Placental pericyte (primary cell): ENCODE measurements at places on chromosomes 4 and X. TPM values are rescaled to one million over a fixed set of nuclear protein-coding genes. Genes with fewer than 3 reads are reported as not detected.

CXCL10 gene
- total RNA-seq = 0.43 TPM in 1 of 2 replicates, not detected in the other

TMEM271 gene
- not detected in 2 replicates for total RNA-seq

PDCL2 gene
- not detected in 2 replicates for total RNA-seq

HPRT1 gene
- total RNA-seq = 9.6 and 10.3 TPM in 2 replicates

LGI2 gene
- total RNA-seq = not detected in 2 replicates

TACR3 gene
- not detected in 2 replicates for total RNA-seq

HTT gene
- 65.4 and 69.3 TPM in 2 replicates for total RNA-seq

VCX2 gene
- not detected in 2 replicates for total RNA-seq

TLR2 gene
- 0.22 and 0.29 TPM in 2 replicates for total RNA-seq

CPZ gene
- total RNA-seq = 1.6 and 50.3 TPM in 2 replicates

CCSER1 gene
- total RNA-seq = 0.14 TPM in 1 of 2 replicates, not detected in the other

TCEAL2 gene
- total RNA-seq = not detected in 2 replicates

PGM2 gene
- total RNA-seq = 10.5 and 27.5 TPM in 2 replicates

CXorf49 gene
- not detected in 2 replicates for total RNA-seq

DRD5 gene
- total RNA-seq = not detected in 2 replicates

FABP2 gene
- total RNA-seq = not detected in 2 replicates

SUPT20HL1 gene
- 0.14 TPM in 1 of 2 replicates, not detected in the other for total RNA-seq

PDZD4 gene
- 0.14 TPM in 1 of 2 replicates, not detected in the other for total RNA-seq

ARSJ gene
- total RNA-seq = 23.9 and 72.7 TPM in 2 replicates

TRAM1L1 gene
- 0.22 and 1.9 TPM in 2 replicates for total RNA-seq

GASK1B gene
- 22.0 and 53.6 TPM in 2 replicates for total RNA-seq

DMRTC1B gene
- total RNA-seq = not detected in 2 replicates

CYSLTR1 gene
- total RNA-seq = 0.29 TPM in 1 of 2 replicates, not detected in the other

RHOXF1 gene
- not detected in 2 replicates for total RNA-seq

RBBP7 gene
- total RNA-seq = 101 and 118 TPM in 2 replicates

RNF175 gene
- not detected in 2 replicates for total RNA-seq

ZNF141 gene
- total RNA-seq = 8.8 and 11.2 TPM in 2 replicates

AFF2 gene
- total RNA-seq = 0.66 and 0.72 TPM in 2 replicates

ADH4 gene
- total RNA-seq = not detected in 2 replicates

FATE1 gene
- total RNA-seq = not detected in 2 replicates

KLHL4 gene
- 4.8 and 5.9 TPM in 2 replicates for total RNA-seq

CT45A2 gene
- total RNA-seq = not detected in 2 replicates

C4orf33 gene
- 2.4 and 6.9 TPM in 2 replicates for total RNA-seq

KIAA1210 gene
- total RNA-seq = not detected in 2 replicates

SOD3 gene
- 18.9 and 69.4 TPM in 2 replicates for total RNA-seq

SCRG1 gene
- under 0.01 TPM in 2 replicates for total RNA-seq

RTL3 gene
- total RNA-seq = 0.43 TPM in 1 of 2 replicates, not detected in the other

CNGA1 gene
- total RNA-seq = 0.29 TPM in 1 of 2 replicates, not detected in the other

ZMAT1 gene
- 0.22 and 0.72 TPM in 2 replicates for total RNA-seq

ZNF630 gene
- 0.29 and 0.88 TPM in 2 replicates for total RNA-seq

CLDN22 gene
- total RNA-seq = not detected in 2 replicates

DUX4 gene
- not detected in 2 replicates for total RNA-seq

HPGD gene
- 1.6 TPM in 1 of 2 replicates, not detected in the other for total RNA-seq

BTK gene
- total RNA-seq = not detected in 2 replicates

SPIN2A gene
- total RNA-seq = 0.22 and 0.57 TPM in 2 replicates

PDGFRA gene
- total RNA-seq = 178 and 283 TPM in 2 replicates

SPATA18 gene
- 19.9 and 24.5 TPM in 2 replicates for total RNA-seq

DCAF12L2 gene
- not detected in 2 replicates for total RNA-seq

HGFAC gene
- not detected in 2 replicates for total RNA-seq

FGFBP1 gene
- not detected in 2 replicates for total RNA-seq

GLA gene
- total RNA-seq = 38.7 and 55.1 TPM in 2 replicates

ODAM gene
- total RNA-seq = not detected in 2 replicates

STBD1 gene
- total RNA-seq = 2.6 and 4.0 TPM in 2 replicates
